ENCODE measurements at places on chromosomes 12 and 14.
A peak's percentile ranks its signal among the peaks of the same experiment; 100 is the strongest.

- no peak for DNase-seq
Measured at GRCh38 chr14:75738192-75738591, 77.1 kb downstream of the TTLL5 start.

DNA sequence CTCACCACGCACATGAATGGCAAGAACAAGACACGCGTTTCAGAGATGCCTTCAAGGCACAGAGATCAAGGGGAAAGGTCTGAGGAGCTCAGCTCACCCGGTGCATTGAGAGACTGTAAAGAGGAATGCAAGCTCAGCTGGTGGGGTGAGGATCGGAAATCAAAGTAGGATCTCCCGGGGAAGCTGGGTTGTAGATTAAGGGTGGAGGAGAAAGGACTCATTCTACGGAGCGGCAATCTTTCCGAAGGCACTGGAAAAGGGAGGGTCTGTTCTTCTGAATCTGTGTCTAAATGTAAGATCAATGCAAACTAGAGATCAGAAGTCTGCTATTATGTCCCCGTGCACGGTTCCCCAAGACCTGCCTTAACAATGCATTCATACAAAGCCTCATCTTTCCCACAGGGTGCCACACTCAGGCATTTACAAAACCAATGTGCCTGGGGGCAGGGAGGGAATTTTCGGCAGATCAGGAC lies 41.6 kb upstream of the PYGL start:
- no peak for DNase-seq

DNA sequence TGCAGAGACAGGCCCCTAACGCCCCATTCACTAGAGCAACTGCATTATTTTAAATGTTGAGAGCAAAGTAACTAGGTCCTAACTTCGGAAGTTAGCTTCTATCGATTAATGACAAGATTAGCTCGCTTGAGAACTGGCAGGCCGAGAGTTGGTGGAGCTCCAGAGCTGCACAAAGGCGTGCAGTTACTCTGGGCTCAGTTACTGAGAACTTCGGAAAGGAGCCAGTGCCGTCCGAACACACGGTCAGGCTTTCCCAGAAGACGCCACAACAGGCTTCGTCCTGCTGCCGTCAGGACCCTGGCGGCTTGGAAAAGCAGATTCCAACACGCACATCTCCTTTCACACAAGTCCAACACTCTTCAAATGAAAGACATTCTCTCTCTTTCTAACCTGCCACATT lies 45.4 kb upstream of the TESC start:
- no peak for DNase-seq

DNA sequence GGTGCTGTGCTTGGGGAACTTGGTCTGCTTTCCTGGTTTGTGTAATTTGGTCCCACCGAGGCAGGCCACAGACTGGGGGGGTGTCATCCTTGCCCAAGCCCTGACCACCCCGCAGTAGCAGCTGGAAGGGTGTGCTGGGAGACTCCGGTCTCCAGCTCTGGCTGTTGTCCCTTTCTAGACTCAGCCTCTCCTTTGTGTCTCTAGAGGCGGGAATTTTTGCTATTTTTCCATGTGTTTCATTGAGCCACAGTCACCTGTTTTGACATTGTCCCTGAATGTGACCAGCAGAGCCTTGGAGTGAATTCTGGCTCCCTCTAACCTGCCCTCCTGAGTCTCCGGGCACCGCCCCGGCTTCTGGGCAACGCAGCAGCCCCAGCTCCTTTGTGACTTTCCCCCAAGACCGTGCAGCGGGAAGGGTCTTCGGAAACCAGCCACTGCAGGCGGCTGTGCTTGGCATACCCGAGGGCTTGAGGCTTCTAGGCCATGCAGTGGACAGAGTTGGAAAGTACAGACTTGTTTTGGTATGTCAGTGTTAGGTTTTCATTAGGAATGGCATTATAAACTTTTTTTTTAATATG lies 98.6 kb downstream of the TNFAIP2 start:
- no peak for DNase-seq

- DNase-seq: no peak
Measured at GRCh38 chr12:43740511-43741100, 18.0 kb downstream of the PUS7L start.

- no peak for DNase-seq
Measured at GRCh38 chr14:81523016-81523415, 10.6 kb downstream of the SEL1L start.

DNA sequence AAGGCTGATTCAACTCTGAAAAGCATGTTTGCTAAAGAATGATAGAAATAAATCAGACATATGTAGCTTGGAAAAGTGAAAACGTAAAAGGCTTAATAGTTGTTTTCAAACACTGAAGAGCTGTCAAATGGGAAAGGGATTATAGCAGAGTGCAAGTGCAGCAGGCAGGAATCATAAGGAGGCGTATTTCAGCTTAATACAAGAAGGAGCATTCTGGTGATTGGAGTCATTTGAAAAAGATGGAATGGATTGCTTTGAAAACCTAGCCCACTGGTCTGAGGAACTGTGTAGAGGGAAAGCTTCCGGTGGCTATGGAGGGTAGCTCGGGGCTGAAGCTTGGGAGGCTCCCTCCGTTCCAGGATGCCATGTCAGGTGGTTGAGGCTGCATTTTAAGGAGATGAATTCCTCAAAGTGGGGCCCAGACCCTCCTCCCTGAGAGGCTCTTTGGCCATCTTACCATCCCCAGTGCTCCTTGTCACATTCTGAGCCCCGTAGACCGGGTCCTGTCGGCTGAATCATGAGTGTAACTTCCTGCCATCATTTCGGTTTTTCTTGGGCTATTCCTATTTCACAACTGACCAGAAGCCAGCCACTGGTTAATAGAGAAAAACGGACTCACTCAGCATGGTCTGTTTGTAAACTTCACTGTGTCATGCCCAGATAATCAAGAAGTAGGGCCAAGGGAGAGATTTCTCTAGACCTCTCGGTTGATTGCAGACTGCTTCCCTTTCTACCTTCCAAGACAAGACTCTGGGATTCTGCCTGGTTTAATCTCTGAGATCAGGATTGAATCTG lies 6.5 kb downstream of the WNT5B start:
- DNase-seq: no peak

DNA sequence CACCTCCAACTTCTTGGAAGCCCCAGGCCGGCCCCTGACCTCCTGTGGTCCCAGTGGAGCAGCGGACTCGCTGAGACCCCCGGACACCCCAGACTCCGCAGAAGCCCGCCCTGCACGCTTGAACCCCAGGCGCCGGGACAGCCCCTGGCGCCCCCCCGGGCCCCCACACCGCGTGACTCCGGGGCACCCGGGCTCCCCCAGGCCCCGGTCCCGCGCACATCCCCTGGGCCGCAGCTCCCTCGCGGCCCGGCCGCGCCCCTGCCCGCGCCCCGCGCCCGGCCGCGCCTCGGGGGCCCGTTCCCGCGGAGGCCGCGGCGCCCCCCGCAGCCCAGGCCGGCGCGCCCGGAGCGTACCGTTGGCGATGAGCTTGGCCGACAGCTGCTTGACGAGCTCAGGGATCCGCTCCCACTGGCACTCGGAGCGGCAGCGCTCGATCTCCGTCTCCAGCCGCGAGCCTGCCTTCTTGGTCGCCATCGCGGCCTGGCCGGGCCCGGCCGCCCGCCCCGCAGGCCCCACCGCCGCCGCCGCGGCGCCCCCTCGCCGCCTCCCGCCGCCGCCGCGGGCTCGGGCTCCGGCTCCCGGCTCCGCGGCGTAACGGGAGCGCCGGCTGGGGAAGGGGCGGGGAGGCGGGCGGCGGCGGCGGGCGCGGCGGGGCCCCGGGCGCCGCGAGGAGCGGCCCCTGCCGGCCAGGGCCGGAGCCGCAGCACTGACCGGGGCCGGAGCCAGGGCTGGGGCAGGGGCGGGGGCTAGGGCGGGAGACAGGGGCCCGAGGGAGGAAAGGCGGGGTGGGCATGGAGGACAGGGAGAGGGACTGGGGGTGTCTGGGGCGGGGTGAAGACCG lies at the start of gene TTC7B:
Gene TTC7B, minus strand, starts transcription at position 609 of the 841 bp plus-strand sequence. Its CDS starts 135 bp downstream, at position 474.
- peak; percentile 32 for DNase-seq

GRCh38 chr12:13307143-13307816 lies 110.8 kb downstream of the EMP1 start:
- DNase-seq: no peak

DNA sequence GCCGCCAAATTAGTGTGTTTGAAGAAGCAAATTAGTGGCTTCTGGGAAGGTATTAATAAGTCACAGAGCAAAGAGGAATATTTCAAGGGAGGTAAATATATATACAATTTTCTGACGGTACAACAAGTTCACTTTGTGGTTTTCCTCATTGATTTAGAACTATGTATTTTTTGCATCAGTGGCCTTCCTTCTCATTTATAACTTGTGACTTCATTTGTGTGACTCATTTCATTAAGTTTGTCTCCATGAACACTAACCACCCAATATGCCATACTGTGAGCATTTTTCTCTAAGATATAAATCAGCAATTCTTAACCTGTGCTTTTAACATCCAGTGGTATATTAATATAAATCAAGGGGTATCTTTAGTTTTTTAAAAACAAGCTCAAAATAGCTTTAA lies 29.3 kb upstream of the ARHGAP5 start:
- DNase-seq: no peak

DNA sequence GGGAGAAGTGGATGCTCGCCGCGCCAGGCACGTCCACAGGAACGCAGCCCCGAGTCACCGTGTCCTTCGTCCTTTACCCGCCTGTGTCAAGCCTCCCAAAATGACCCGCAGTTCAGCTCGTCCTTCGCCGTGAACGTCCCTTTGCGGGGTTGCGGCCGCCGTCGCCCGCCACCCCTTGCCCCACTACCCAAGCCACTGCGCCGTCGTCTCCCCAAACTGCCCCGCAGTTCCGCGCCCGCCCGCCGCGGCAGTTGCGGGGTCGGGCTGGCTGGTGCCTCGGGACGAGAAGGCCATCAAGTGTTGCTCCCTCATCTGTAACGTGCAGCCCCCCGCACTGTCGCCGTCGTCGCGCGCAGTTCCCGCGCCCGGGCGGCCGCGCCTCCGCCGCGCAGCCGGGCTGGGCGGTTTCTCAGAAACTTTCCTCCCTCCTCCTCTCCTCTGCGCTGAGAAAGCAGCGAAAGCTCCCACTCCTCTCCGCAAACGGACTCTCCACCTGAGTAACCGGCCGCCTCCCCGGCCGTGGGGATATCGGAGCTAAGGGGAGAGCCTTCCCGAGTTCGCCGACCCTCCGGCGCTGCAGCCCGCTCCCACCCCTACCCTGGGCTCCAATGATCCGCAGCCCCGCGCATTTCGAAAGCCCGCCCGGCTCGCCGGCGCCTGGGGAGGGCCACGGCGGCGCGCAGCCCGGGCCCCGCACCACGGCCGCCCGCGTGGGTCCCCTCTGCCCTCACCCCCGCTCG lies 6.7 kb downstream of the CDKN1B start:
- DNase-seq: peak; percentile 35

GRCh38 chr14:90060965-90061684 lies 669 bp upstream of the KCNK13 start:
- no peak for DNase-seq

DNA sequence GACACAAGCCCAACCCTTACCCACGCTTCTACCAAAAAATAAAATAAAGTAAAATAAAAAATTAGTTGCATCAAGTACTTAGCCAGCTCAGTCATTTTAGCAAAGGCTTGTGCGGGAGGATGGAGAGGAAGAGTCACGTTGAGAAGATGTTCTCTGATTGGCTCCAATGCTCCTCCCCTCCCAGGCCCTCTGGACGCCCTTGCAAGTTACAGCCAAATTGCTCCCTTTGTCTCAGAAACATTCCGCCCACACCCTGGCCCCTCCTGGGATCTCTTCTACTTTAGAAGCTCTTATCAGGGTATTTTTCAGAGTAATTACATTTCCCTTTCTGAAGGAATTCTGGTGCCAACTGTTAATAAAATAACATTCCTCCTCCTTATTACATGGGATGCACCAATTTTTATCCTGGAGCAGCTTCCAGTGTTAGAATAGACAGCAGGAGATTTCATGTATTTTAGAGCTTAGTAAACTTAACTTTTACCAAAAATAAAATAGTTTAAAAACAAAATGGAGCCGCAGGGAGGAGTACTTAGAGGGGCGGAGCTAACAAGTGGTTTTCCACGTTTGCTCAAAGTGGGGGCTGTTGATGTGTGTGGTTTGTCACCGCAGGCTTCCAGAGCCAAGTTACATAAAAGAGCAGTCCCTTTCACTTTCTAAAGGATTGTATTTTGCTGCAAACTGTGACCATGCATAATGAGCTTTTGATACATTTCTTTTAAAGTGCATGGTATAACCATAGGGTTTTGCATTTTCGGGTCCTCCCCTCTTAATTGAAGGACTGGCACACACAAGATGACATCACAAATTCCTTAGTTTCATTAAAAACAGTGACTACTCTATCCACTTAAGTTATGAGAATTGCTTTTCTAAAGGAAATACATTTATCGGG lies 71.7 kb upstream of the RAP1B start:
- DNase-seq: peak; percentile 19

DNA sequence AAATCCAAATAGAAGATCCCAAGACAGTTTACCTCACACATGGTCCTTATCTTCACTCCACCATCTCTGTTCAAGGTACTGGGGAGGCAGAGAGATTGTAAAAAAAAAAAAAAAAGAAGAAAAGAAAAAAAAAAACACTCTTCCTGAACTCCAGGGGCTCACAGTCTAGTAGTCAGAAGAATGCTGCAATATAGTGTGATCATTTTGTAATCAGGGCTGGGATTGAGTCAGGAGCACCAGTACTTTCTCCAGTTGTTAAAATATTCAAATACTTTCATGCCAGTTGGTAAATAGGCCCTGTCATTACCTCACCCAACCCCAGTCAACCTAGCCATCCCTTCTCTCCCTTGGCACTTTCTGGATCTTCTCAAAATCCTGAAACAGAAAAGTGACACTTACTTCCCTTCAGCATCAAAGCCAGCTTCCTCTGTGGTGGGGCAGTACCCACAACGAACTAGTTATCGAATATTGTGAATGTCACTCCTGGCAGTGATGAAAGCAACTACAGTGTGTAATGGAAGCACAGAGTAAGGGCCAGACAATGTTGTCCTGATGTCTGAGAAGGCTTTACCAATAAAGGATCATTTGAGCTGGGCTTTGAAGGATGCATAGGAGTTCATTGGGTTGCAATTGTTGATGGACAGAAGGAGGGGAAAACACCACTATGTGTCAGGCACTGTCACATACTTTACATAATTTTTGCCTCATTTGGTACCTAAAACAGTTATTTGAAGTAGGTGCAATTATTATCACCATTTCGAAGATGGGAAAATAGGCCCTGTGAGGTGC lies 44.3 kb upstream of the HSPB8 start:
- DNase-seq: no peak

- no peak for DNase-seq
Measured at GRCh38 chr12:3553221-3553620, 62.2 kb downstream of the PRMT8 start.

DNA sequence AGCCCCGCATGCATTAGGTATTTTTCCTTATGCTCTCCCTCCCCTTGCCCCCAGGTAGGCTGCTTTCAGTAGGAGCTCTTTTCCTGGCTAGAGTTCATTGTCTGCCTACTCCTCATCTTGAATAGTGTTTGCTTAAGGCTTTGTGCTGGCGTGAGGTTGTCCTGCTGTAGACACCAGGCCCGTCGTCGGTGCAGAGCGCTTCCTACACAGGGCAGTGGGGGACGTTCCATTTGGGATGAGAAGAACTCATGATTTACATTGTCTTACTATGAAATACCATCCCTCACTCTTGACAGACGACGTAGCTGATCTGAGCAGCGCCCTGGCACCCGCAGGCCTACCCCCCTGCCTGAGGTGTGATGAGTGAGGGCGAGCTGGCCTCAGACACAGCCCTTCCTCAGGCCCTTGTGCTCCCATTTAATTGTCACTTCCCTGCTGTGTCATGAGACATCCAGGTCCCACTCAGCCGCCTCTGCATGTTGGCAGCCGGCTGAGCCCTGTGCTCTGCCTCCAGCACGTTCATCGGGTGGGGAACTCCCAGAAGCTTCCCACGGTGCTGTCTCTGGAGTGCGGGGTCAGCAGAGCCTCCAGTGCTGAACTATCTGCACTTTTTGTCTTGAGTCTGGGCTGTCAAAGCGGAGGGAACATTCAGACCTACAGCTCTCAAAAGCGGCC lies 76.0 kb downstream of the WDR20 start:
- no peak for DNase-seq

- no peak for DNase-seq
Measured at GRCh38 chr12:15608406-15608805, 180.8 kb downstream of the EPS8 start.

Measured in stimulated activated CD4-positive, alpha-beta T cell treated with anti-CD3 and anti-CD28 coated beads, Interleukin-1b, Interleukin-23, amount 100 ng/mL, for 4 hours (primary cell).